ENCODE measurements at places on chromosomes 2 and 18.

GRCh38 chr2:139142252-139142880 lies 362.2 kb upstream of the NXPH2 start:
- no peak for DNase-seq

GRCh38 chr2:166282154-166282553 lies 93.6 kb downstream of the SCN9A start:
- DNase-seq, result no peak

DNA sequence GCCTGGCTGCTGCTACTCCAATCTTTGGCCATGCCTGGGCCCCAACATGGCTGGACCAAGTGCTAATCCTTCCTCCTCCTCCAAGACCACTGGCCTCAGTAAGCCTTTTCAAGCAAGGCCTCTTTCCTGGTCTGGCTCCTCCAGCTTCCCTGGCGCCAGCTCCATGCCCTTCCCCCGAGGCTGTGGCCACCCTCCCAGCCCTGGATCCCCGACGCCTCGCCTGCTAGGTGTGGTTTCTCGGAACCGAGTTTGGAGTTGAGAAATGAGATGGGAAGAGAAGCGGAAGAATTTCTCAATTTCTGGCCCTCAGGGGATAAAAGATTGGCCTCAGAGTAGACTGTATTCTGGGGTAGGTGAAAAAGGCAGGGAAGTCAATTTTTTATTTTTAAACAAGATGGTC lies 46.4 kb downstream of the ADCY3 start:
- no peak for DNase-seq

GRCh38 chr2:2765839-2766495 lies 434.9 kb upstream of the MYT1L start:
- no peak for DNase-seq

- no peak for DNase-seq
These were observed 197.5 kb downstream of the ZEB2 start for GRCh38 chr2:144322379-144322778.

DNA sequence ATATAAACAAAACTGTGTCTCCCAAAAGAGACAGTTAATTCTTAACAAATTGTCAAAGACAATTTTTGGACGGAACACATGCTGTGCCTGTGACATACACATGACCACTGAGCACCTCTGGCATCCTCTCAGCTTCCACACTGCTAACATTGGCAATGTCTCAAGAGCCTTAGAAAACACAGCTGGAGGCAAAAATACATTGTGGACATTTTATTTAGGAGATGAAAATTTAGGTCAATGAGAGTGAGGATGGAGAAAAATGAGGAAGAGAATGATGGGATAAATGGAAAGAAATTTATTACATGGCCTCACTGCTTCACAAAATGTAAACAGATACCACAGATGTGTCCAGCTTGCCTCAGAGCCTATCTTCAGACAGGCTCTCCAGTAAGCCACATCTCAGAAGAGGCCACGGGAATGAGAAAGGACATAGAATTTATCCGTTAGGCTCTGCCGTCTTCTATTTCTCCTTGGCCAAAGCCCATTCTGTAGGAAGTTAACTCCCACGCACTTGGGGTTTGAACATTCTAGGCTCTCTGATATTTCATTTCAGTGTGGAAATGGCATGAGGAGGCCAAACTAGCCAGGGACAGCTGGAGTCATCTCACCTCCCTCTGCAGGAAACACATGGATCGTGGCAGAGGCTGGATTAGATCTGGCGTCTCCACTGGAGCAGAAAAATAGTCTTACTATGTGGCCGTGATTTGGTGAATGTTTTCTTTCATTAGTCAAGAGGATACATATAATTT lies 519.4 kb upstream of the DSEL start:
- DNase-seq, result no peak

DNA sequence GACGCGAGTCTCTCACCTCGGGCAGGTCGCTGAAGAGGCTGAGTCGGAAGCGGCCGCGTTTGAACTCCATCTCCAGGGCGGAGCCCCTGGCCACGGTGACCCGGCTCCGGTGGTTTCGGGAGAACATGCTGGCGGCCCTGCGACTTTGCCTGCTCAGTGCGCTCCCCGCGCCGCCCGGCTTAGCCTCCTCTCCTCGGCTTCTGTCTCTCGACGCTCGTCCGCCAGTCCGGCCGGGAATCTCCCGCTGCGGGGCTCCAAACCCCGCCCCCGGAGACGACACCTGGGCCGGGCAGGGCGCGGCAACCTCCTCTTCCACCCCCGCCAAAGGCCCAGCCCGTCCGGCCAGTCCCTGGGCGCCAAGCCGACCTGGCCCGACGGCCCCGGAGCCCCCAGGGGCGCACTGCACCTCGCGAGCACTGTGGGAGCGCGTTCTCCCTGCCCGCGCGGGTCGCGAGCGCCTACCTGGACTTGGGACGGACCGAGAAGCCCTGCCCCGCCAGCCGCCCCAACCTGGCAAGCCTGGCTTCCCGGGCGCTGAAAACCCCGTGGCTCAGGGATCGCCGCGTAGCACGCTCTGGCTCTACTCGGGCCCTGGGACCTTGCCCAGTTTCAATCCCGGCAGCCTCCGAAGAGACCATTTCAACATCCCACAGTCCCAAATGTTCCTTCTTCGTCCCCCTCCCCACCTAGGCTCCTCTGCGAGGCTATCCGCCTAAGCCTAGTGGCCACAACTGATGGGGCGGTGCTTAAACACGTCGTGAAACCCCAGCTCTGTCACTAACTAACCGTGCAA lies at the start of gene RTKN:
Gene RTKN (minus strand): TSS at position 248 of the 793 bp plus-strand sequence. CDS start 121 bp downstream, at position 127.
- DNase-seq, result no peak

DNA sequence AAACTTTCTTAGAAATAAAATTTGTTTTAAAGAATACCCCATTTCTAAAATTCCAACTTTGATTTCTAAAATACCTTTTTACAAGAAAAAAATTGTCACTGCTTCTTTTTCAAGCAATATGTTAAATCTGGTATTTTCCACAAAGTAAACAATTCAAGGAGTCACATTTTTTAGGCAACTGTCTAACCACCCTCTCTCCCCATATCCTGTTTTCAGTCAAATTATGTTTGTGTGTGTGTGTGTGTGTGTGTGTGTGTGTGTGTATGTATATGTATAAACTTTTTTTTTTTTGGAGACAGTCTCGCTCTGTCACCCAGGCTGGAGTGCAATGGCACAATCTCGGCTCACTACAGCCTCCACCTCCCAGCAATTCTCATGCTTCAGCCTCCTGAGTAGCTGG lies 59.3 kb downstream of the ADNP2 start:
- DNase-seq, result no peak

GRCh38 chr2:224946895-224947294 lies 95.4 kb downstream of the DOCK10 start:
- DNase-seq, result no peak

GRCh38 chr18:10928772-10929373 lies 220.5 kb downstream of the PIEZO2 start:
- DNase-seq, result no peak

DNA sequence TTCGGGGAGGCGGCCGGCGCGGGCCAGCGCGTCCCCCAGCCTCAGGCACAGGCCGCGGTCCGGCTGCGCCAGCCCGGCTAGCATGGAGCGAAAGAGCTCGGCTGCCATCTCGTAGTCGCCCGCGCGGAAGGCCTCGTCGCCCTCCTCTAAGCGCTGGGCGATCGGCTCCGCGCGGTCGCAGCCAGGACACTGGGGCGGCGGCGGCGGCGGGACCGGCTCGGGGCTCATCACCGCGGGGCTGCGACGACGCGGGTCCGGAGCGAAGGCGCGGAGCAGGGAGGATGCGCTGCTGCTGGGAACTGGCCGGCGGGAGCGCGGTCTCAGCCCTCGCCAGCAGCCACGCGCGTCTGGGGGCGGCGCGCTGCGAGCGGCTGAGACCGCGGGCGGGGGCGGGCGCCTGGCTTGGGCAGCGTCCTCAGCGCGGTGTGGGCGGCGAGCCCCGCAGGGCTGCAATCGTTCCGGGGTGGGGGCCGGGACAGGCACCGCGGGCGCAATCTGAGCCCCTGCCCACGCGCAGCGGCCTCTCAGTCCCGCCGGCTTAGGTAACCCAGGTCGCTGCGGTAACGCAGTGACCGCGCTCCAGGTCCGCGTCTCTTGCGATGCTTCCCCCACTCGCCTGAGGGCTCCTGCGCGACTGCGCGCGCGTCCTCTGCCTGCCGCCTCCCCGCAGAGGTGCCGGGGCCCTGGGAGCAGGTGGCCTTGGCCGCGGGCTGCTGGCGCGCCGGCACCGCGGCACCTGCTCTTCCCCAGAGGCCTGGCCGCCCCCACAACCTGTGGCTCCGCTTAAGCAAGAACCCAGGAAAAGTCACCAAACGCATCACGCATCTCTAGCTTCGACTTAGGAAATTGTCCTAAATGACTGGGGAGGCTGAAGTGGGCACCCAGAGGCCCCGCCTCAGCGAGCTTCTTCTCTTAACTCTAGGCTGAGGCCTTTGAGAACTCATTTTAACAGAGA lies at the start of gene LONRF2:
Gene LONRF2 (minus strand): TSS at position 636 of the 955 bp plus-strand sequence. CDS start 408 bp downstream, at position 228.
- no peak for DNase-seq

GRCh38 chr2:69958480-69958879 lies 3.0 kb downstream of the ASPRV1 start:
- no peak for DNase-seq

GRCh38 chr18:36772241-36772723 lies 56.5 kb downstream of the TPGS2 start:
- no peak for DNase-seq

- no peak for DNase-seq
These were observed 98.9 kb upstream of the ATP8B1 start for GRCh38 chr18:57901825-57902589.

DNA sequence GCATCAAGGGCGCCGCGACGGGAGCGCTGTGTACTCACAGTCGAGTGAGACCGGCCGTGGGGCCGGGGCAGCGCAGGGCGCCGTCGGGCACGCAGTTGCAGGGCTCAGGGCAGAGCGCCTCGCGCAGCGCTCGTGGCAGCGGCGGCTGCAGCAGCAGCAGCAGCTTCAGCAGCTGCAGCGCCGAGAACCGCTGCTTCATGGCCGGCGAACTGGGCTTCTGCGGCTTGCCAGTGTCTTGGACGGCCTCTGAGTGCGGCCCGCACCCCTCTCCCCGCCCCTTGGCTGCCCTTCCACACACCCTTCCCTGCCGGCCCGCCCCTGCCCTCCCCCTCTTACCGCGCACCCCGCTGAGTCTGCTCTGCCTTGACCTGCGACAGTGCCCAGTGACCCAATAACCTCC lies at the start of gene LHCGR:
Gene LHCGR (minus strand): TSS at position 252 of the 400 bp plus-strand sequence. CDS start 53 bp downstream, at position 199.
- no peak for DNase-seq

GRCh38 chr2:14717131-14717530 lies 84.6 kb downstream of the LRATD1 start:
- no peak for DNase-seq

All from stimulated activated CD4-positive, alpha-beta T cell treated with anti-CD3 and anti-CD28 coated beads, TNF-alpha, amount 100 ng/mL, for 48 hours (primary cell).